ENCODE measurements at places on chromosomes 3 and 15.
A peak's percentile ranks its signal among the peaks of the same experiment; 100 is the strongest.

DNA sequence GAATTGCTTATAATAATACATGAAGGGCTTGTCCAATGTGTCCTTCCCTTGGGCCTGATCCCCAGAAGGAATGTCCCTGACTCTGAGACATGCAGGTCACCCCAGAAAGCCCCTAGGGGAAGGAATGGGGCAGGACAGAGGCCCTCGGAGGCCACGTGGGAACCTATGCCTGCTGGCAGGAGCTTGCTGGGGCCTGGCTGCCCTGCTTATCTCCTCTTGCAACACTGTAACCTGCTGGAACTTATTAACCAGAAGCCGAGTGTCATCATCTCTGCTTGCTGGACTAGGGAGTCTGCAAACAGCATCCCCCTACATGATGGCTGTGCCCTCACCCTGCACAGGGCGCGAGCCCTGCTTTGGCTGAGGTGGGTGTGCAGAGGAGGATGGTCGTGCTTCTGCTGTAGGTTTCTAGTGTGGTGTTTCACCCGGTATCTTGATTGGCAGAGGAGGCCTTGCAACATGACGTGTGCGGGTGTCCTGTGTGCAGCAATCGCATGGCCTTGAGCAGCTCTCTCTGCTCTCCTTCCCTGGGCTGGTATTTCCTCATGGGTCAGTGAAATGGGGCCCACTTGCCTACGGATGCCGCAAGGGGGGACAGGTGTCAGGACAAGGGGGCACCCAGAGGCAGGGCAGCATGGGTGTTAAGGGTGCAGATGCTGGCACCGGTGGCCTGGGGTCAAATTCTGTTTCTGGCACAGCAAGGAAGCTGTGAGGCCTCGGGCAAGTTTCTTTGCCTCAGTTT lies 5.0 kb downstream of the CHST13 start:
- DNase-seq = peak; percentile 59

DNA sequence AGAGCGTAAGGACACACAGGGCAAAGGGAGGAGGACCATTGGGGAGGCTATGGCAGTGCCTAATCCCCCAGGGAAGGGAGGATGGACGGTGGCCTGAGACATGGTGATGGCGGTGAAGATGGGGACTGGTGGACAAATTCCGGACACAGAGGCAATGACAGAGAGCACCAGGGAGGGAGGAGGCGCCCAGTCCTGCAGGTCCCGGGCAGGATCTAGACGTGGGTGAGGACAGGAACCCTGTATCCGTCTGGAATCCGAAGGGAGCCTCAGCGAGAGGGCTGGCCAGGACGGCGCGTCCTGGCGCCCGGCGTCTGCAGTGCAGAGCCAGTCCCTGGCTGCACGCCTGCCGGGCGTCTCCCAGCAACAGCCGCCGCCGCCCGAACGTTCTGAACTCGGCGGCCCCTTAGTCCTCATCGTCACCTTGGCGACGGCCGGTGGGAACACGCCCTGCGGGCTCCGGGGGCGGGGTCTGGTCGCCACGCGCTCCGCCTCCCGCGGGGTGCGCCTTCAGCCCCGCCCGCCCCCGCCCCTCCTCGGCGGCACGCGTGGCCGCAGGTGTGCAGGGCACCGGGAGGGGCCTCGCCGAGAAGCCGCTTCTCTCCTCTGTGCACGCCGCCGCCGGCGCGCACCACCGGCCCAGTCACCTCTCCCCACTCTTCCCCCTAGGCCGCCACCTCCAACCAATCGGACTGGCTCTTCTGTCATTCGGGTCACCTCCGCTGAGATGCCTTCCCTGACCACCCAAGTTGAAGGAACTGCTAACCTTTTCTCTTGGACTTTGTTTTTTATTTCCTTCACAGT lies 11.6 kb downstream of the XIRP1 start:
- DNase-seq = peak; percentile 95

DNA sequence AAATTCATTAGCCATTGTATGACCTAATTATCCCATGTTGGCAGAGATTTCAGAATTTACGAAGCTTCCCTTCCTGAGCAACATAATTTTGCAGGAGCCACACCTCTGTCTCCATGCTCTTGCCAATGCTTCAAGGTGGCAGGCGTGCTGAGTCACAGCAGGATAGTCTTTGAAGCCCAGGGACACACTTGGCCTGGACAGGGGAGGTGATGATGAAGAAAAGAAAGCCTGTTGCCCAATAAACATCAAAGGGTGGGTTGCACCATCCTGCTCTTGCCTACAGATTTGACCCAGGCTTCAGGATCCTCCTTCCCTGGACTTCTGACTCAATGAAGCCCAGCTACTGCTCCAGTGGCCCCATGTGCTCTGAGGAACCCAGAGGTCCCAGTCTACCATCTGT lies 117.1 kb downstream of the MINAR1 start:
- DNase-seq = no peak

DNA sequence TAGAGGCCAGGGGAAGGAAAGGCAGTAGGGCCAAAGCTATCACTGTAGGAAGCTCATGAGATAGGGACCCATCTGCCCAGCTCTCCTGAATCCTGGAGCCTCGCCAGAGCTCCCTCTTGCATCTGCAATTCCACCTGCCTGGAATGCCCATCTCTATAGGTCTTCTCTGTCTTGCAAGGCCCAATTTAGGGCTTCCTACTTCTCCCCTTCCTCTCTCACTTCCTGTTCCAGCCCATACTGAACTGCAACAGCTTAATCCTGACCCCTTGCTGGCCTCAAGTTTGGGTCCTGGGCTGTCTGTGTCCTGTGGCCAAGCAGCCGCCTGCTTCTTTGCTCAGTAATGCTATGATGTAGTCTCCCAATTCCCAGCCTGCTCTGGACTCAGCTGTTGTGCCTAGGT lies 3.6 kb upstream of the PTPN23 start:
- DNase-seq = no peak

DNA sequence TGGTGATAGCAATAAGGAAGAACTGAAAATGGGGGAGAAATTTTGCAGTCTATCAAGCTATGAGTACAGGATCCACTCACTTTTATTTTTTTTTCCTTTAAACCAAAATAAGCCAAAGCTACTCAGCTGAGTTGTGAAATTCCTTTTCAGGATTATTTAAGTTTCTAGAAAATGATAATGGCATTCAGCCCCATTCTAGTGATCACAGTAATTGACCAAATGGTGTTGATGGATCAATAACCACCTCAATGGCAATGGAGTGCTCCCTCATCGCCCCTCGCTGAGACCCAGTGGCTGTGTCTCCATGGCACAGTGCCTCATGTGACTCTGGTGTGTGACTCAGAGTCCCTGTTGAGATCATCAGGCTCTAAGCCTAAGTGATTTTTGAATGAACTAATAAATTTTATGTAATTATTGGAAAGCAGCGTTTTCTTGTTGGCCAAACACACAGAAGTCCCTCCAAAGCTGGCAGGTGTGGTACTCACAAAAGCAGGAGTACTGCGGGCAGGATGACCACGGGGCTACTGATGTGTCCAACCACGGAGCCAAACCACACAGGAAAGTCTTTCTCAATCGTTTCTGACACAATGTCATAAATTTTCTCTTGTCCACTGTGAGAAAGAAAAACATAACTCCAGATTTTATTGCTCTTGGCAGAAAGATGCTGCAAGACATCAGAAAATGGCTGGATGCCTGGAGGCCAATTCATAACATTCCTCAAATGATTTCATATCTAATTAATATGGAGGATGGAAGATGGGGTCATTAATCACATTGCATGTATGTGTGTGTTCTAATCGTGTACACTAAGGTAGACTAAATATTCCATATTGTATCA lies 14.4 kb upstream of the STARD5 start:
- peak; percentile 74 for DNase-seq

DNA sequence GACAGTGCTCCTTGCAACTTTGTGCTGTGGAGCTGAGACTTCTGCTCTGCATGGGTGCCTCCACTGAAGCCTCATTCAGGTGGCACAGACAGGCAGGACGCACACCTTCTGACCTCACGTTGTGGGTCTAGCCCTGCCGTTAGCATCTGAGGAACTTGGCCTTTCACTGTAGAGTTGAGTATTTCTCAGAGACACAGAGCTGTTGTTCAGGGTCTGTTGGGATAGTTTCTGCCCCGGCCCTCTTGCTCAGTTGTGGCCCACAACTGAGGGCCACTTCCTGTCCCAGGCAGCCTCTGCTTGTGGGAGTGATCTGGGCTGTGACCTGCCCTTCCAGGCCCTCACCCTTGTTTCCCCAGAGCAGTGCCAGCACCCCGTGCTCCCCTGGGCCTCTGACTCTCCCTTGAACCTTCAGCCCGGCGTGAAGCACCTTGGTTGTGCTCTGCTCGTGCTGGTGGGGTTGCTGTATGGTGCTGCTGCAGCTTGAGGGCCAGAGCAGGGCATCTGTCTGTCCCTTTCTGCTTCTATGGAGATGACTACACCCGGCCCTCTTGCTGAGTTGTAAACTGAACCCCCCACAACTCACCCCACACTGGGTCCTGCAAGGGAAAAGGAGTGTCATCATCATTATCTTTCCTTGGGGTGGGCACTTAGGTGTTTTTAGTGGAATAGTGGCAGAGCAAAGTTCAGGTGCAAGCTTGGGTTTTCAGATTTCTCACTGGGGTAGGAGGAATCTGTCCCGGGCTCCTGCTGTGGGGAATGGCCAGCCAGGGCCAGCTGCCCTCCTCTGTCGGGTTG lies 11.7 kb downstream of the BAHD1 start:
- no peak for DNase-seq

- no peak for DNase-seq
Measured at GRCh38 chr15:99450896-99451358, 114.9 kb upstream of the MEF2A start.

DNA sequence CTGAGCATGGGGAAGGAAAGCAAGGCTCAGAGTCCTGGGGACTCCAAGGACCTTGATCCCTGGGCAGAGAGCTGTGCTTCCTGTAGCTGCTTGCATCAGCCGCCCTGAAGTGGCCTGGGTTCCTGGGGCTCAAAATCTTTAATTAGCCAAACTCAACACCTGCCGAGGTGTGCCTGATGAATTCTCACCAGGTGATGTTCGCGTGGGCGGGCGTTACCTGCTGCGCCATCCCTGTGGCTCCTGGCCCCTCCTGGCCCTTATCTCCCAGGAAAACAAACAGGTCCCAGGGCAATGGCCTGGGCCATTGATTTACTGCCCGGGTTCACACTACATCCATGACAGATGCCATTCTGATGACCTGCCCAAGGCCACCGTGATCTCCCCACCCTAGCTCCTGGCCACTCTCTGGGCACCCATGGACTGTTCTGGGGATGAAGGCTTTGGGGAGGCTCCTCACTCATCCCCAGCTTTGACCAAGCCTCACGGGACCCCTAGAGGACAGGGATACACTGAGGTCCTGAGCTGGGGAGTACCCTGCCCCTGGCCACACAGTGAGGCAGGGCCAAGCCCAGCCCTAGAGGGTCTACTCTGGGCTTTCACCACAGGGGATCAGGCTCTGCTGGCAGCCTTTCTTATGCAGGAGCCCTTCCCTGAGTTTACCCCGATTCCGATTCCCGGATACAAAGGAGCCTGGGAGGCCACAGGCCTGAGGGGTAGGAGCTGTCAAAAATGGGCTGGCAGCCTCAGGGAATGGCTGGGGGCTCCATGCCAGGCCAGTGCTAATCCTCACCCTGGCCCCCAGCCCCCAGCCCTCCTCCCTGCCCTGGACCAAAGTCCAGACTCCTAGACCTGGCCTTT lies 5.7 kb downstream of the SLC38A3 start:
- no peak for DNase-seq

- no peak for DNase-seq
Measured at GRCh38 chr15:56454836-56455235, 10.1 kb downstream of the MNS1 start.

DNA sequence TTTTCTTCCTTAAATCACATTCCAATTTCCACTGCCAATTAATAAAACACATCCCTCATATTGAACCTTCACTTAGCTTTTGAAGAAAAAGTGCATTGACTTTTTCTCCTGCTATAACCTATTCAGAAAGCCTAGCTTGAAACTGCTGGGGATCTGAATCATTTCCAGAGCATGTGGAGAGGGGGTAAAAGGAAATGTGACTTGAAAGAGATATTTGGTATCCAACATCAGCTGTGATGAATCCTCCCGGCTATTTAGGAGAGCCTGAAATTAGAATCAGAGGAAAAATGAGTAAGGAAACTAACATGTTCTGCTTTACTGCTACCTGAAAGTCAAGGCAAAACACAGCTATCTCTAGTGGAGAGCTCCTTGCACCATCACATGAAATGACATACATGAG lies 2.6 kb upstream of the GNB5 start:
- no peak for DNase-seq

DNA sequence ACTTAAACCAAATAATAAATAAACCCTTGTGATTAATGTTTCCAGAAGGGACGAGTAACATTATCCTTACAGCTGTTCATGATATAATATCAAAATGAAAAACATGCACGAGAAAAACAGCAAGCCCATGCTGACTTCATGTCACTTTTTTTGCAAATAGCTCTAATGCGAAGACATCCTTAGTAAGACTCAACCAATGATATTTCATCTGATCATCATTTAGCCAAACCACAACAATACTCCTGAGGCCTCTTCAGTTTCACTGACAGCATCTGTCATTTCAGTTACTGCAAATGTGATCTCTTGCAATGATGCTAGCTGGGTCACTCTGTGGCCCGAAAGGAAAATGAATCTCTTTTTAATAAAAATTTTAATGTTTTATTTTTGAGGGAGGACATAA lies 74.0 kb downstream of the POLR2M start:
- no peak for DNase-seq

GRCh38 chr3:195286115-195286872 lies 15.3 kb upstream of the XXYLT1 start:
- DNase-seq = no peak

- no peak for DNase-seq
Measured at GRCh38 chr3:43978708-43979107, 263.0 kb upstream of the TOPAZ1 start.

DNA sequence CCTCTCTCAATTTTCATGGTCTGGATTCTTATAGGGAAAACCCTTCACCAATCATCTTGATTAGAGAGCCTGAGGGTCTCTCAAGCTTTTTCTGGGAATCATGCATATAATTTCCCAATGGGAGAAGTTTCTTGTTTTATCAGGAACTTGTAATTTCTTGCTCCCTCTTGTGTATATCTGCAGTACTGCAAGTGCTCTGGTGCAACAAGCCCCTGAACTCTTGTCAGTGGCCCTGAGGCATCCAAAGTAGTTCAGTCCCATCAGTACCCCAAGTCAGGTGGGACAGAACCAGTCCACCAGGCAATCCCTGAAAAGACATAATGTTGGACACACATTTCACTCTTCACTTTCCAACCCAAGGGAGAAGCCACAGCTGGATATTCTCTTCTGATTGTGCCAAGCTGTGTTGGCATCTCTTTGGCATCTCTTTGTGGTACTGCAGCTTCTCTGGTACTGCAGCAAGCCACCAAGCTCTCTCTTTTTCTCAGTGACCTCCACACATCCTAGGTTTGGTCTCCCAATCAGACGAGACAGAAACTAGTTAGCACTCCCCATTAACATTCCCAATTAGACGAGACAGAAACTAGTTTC lies 214.5 kb downstream of the ZIC4 start:
- DNase-seq = peak; percentile 47

- DNase-seq = no peak
Measured at GRCh38 chr3:190562866-190563510, 49.1 kb downstream of the IL1RAP start.

- DNase-seq = no peak
Measured at GRCh38 chr3:55244247-55244646, 242.9 kb downstream of the WNT5A start.

DNA sequence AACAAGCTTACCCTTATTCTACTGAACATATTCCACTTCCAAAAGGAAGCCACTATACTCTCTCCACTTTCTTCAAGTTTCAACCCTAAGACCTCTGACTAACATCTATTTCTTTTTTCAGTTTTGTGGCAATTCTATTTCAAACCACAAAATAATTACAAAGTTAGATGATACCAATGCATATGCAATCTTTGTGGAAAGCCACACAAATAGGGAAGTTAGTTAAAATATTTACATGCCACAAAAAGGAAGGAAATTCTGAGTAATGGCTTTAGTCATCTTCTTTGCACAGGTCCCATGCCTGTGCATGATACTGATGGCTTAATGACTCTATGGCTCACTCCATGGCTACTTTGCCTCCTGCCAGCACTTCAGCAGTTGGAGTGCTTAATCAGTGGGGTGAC lies 57.0 kb upstream of the MCTP2 start:
- DNase-seq = peak; percentile 51
